ENCODE measurements at places on chromosomes 1 and 21.

DNA sequence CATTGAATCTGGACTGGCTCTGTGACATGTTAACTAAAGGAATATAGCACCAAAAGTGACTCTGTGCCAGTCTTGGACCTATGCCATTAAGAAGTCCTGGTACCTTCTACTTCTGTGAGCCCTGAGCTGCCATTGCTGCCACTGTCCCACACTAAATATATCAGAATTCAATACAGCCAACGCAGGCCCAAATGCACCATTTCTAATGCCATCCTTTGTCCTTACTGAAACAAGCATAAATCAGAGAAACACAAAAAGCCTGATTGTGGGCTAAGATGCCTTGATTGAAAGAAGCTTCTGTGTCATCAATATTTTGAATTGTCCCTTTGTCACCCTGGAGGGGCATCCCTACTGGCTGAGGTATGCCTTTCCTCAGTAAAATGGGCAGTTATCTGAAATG, 66.9 kb upstream of the NEK2 start:
- no peak for DNase-seq

DNA sequence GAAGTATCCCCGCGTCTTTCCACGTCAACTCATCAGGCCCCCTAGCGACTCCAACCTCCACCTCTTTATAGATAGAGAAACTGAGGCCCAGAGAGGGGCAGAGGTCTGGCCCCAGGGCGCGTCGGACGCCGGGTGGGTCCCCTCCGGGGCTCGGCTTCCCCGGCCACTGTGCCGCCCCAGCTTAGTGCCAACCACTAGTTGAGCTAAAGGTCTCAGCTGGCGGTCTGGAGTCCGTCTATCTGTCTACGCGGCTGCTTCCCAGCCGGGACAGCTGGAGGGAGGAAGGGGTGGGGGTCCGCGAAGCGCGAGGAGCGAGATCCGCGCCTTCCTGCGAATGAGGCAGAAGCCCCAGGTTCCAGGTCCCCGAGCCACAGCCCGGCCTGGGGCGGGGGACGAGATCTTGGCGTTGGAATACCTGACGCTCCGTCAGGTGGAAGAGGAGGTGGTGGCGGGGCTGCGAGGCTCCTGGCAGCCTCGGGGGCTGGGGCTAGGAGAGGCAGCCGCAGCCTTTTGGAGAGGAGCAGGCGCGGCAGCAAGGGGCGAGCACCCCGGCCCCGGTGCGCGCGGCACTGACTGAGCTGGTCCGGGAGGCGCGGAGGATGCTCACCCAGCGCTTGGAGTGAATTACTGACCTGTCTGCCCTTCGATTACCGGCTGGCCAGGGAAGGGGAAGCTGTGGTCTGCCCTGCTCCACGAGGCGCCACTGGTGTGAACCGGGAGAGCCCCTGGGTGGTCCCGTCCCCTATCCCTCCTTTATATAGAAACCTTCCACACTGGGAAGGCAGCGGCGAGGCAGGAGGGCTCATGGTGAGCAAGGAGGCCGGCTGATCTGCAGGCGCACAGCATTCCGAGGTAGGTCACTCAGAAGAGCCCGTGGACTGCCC, 937 bp downstream of the PODN start:
- no peak for DNase-seq

DNA sequence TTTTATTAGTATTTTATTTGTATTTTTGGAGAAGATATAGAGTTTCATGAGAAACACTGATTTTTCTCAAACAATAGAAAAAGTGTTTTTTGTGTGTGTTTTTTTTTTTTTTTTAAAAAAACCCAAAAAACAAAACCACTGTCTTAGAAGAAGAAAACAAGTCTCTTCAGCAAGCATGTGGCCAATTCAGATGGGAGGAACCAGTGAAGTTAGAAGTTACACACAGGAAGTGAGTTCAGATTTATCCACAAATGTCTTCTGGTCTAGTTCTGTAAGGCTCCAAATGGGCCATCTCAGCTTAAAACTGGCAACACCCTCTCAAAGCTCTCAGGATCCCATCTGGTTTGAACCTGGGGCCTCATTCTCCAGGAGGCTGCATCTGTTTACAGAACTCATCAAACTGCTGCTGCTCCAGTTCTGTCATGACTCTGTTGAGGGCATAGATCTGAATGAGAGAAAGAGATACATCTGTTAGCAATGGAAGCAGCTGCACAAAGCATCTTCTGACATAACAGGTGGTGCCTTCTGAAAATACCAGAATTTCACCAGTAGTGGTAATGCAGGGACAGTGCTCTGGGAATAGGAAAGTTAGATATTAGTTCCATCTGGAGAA, 9.8 kb upstream of the ERMAP start:
- DNase-seq: no peak

- DNase-seq: no peak
These were observed 11.8 kb downstream of the HIVEP3 start for GRCh38 chr1:41906943-41907342.

- DNase-seq: no peak
These were observed 144.4 kb upstream of the ZNF644 start for GRCh38 chr1:91166106-91166712.

- DNase-seq: no peak
These were observed 266.7 kb downstream of the GPATCH2 start for GRCh38 chr1:217364220-217364619.

DNA sequence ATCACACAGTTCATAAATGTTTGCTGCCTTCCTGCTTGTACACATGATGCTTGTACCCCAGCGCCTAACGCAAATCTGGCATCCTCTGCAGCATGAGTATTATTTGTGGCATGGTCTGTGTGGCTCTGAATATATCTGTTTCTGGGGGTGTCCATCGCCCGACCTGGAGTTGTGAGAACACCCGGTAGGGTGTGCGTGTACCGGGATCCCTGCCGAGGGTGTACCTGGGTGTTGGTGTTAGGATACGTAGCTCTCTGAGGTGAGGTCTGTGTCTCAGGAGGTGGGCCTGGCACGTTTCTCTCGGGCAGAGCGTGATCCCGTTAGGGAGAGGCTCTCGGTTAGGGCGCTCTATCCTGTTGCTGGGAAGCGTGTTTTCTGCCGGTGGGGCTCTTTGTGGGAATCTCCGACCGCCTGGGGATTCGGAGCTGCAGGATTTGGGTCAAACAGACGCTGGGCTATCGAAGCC, 10.4 kb upstream of the CDC20 start:
- no peak for DNase-seq

DNA sequence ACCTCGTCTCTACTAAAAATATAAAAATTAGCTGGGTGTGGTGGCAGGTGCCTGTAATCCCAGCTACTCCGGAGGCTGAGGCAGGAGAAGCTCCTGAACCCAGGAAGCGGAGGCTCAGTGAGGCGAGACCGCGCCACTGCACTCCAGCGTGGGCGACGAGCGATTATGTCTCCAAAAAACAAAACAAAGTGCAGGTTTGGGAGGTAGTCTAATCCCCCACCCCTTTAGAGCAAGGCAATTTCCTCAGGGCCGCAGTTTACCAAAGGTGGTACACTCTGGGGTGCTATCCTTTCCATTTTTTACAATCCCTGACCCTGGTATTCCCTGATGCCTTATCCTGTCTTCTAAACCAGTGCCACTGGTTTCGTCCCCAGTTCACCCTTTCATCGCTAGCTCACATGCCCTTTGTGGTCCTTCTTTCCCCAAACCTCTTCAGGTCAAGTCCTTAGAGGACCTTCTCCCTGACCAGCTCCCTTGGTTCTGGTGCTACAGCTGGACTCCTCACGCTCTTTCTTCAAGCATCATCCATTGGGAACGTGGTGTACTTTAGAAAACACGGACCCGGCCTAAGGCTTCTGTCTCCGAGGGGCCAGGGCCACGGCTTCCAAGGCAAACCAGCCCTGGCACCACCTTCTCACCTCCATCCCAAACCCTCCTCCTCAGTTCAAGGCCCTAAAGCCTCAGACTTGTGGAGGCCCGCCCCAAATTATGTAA, 873 bp downstream of the IFT25 start:
- no peak for DNase-seq

GRCh38 chr21:26432410-26432809, 140.7 kb downstream of the CYYR1 start:
- no peak for DNase-seq

DNA sequence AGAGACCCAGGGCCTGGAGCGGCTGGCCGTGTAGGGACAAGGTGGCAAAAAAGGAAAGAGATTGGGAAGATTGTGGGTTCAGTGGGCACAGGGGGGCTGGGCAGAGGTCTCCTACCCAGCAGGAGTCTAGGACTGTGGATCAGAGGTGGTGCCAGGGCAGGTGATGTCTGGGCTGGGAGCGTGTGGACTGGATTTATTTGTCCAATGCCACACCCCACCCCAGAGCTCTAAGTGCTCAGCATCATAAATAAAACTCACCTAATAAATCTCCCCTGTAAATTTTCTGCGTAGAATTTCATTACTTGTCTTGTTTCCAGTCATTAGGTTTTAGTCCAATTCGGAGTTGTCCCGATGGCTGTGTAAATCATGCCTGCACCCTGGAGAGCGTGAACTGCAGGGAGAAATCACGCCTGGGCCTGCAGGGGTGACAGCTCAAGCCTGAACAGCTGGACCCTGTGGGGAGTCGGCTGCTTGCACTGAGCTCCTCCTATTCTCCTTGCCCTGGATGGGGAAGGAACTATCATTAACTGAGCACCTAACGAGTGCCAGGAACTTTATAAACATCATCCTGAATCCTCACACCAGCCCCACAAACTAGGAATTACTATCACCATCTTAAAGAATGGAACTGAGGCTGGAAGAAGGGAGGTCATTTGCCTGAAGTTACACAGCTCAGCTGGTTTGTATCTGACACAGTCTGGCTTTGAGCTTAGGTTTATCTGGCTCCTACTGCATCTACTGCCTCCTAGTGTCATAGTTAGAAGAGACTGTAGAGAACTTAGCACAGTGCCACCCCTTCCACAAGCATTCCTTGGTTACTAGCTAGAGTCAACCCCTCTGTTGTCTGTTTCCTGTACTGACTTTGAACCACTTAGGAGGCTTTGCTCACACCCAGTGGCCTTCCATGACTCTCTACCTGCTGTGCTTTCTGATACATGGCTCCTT, 25.0 kb upstream of the POU3F1 start:
- DNase-seq: no peak

- no peak for DNase-seq
These were observed 27.3 kb upstream of the TMEM61 start for GRCh38 chr1:54952950-54953718.

DNA sequence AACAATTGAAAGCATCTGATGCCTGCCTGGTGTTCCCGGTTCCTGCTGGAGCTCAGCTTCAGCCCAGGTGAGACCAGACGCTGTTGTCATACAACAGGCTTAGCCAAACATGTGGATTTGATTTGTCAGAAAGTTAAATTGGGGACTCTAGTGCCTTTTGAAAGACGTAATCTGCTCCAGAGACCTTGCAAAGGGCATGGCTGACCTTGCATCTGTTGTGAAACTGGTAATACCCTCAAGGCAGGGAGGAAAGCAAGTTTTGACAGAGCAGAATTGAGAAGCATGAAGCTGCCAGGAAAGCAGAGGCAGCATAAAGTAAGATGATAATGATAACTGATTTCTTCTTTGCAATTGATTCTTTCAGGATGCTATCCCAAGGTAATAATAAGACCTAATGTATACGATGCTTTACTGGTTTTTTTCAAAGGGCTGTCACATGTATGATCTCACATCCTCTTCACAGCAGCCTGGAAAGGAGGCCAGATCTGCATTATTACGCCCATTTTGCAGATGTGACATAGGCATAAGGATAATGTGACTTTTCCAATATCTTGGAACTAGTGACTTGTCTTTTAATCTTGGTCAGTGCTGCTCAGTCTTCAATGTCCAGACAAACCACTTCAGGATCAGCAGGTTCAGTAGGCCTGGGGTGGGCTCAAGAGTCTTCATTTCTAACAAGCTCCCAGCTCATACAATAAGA, 24.7 kb upstream of the CNN3 start:
- DNase-seq: no peak

DNA sequence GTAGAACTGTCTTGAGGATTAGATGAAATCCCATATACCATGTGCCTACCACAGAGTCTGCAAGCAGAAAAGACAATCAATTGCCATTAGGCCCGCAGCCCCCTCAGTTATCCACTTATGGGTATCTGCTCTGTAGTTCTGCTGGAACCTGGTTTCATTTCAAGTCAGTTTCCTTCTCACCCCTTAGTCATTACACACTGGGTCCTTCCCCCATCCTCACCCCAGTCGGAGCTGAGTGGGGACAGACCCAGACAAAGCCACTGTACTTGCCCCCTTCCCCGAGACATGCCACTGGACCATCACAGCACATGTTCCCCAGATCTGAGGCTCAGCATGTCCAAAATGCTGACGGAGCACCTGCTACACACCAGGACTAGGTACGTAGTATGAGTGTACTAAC, 21.2 kb downstream of the PGLYRP3 start:
- DNase-seq: no peak

DNA sequence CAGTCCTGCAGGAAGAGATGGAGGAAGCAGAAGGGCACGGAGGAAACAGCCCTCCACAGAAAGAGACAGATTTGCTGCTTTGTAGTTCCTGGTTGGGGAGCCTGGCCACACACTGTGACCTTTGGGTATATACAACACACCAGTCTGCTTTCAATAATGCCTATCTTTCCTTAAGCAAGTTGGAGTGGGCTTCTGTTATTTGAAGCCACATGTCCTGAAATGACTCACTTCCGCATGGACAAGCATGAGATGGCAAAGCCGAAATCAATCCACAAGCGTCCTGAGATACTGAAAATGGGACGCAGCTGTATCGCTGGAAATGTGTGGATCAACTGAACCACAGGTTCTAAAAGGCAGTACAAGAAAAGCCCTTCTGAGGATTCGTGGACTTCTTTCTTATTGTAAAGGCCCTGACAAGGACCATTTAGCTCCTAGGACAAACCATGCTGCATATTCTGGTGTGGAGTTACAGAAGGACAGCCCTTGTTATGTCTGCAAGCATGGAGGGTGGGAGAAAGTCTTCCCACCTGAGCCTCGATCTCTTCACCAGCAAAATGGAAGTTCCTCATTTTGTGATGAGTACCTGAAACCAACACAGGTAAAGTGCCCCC, 22.7 kb upstream of the FHAD1 start:
- DNase-seq: no peak

- DNase-seq: no peak
These were observed 16.4 kb upstream of the KIAA0040 start for GRCh38 chr1:175208773-175209492.

DNA sequence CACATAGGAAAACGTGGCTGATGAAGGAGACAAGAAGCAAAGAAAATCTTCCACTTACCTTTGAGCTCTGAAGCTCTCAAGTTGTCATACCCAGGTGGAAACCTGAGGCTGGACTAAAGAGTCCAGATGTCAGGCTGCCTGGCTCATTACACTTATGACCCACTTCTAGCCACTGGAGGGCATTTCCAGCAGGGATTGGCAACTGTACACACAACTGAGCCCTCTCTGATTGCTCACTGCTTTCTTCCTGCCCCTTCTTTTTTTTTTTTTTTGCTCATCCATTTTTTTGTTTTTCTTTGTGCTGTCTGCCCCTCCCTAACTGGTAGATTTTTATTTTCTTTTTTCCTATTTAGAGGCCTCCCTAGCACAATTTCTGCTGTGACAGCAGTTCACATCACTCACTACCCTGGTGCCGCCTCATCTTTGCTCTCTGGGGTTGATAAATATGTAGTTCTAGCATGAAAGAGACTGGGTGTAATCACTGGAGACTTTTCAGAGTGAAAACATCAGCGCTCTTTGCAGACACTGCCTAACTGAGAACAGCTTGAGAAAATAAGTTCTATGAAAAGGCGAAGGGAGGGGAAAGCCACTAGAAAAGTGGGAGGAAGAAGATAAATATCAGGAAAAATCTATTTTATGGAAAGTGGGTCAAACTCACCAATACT, 334.5 kb downstream of the NUF2 start:
- no peak for DNase-seq

All from stimulated activated CD4-positive, alpha-beta T cell treated with anti-CD3 and anti-CD28 coated beads, Interleukin-12 subunit alpha, Interleukin-12 subunit beta, amount 100 ng/mL, for 48 hours (primary cell).